SJCRH30 (cell line): ENCODE measurements at places on chromosomes 2 and 18. TPM values are rescaled to one million over a fixed set of nuclear protein-coding genes. Genes with fewer than 3 reads are reported as not detected.

- no peak for DNase-seq
These were observed 62.8 kb downstream of the EFEMP1 start for GRCh38 chr2:55860832-55861231.

CFC1 gene
- total RNA-seq = not detected in 2 replicates

GRCh38 chr2:140273958-140274357, 1493.8 kb upstream of the NXPH2 start:
- no peak for DNase-seq

- no peak for DNase-seq
These were observed 24.9 kb downstream of the MTCL1 start for GRCh38 chr18:8730080-8730827.

DNA sequence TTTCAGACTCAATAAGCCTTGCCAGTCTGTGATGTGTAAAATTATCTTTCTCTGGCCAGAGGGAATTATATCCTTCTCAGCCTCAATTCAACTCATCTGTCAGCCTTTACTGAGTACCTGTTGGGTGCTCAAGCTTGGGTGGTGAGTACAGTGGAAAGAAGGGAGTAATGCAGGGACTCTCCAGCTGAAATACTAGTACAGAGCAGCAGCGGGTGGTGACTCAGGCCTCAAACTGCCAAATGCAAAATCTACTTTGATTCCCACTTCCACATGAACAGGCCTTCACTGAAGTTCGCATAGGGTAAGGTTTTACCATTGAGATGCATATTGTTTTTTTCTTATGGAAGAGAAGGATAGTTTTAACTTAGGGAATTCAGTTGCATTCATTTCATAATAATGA, 326.8 kb downstream of the LRRTM1 start:
- DNase-seq = no peak

SULT1C4 gene
- 1.6 and 2.4 TPM in 2 replicates for total RNA-seq

DNA sequence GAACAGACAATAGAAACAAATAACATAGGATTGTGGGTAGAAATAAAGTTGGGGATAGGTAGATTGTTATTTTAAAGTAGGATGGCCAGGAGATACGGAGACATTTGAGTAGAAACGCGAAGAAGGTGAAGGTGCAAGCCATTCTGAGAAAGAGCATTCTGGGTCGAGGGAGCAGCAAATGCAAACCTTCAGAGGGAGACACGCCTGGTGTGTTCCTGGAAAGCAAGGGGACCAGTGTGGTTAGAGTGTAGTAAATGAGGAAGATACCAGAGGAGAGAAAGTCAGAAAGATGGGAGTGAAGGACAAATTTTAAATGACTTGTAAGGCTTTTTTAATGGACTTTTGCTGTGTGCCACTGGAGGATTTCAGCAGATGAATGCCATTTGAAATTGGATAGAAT, 1.7 kb downstream of the CYP20A1 start:
- no peak for DNase-seq

- no peak for DNase-seq
These were observed 67.3 kb downstream of the MYO5B start for GRCh38 chr18:50127516-50128210.

DNA sequence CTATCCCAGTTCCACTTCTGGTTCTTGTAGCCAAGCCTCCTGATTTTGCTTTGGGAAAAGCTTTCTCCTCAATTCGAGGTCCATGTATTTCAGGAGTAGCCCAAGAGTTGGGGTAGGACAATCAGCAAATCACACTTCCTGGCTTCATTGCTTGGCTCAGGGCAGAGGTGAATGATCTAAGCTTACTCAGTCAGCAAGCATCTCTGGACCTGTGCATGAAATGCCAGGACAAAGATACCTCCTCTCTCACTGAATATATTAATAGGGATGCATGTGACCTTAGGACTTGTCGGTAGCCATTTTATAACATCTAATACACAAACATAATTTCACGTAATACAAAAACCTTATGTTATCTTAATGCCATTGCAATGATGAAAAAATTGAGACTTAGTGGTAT, 373.1 kb downstream of the TGIF1 start:
- no peak for DNase-seq

CD8B2 gene
- total RNA-seq = not detected in 2 replicates

- no peak for DNase-seq
These were observed 337.1 kb upstream of the SETBP1 start for GRCh38 chr18:44343570-44343969.

GDF7 gene
- 0.02 and 0.03 TPM in 2 replicates for total RNA-seq

DNA sequence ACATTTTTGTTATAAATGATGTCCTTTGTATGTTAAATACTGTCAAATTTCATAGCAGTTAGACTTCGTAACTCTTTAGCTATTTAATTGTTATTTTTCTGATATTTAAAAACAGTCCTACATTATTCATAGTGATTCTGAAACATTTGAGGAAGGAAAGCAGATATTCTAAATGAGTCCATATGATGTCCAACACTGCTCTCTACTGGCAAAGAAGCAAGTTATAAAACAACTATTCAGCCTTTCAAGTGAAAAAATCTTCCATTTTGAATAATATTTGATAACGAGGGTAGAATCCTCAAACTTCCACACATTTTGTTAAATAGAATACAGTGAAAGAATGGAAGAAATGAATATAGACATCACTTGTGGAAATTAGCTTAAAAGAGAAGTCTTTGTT, 220.8 kb downstream of the GULP1 start:
- DNase-seq = peak; percentile 92

SERPINB11 gene
- total RNA-seq = not detected in 2 replicates

DNA sequence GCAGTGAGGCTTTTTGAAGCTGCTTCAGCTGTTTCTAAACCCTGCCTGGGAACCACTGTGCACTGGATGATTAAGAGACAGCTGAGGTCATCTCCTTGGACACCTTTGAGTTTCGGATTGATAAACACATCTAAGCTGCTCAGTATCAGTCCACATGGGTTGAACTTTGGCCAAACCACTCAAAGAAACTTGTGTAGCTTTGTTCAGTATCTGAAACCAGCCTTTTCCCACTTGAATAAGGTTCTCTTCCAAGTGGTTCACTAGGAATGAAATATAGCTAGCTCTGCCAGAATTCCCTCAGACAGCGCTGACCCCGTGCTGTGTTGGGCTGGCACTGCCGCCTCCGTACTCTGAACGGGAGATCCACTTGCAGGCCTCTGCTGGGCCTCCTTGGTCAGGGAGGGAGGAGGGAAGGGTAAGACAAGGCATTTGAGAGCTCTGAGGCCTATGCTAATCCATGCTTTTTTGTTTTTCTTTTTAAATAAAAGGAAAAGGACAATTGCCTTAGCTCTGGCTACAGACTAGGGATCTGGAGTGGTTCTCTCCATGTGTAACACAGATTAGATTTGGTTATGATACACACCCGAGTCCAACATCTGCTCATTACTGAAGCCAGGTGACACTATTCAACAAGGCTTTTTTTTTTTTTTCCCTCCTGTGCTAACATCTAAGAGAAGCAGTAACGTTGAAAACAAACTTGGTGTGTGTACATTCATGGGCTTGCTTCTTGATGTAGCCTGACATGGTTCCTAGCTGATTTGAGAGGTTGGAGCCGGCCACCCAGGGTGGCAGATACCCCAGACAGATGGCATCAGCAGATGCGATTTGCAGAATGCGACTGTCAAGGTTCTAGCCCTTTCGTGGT, 67.7 kb downstream of the NCK2 start:
- DNase-seq = peak; percentile 72

GRCh38 chr2:73984922-73985307, 205 bp downstream of the TET3 start:
- DNase-seq = peak; percentile 47

DNA sequence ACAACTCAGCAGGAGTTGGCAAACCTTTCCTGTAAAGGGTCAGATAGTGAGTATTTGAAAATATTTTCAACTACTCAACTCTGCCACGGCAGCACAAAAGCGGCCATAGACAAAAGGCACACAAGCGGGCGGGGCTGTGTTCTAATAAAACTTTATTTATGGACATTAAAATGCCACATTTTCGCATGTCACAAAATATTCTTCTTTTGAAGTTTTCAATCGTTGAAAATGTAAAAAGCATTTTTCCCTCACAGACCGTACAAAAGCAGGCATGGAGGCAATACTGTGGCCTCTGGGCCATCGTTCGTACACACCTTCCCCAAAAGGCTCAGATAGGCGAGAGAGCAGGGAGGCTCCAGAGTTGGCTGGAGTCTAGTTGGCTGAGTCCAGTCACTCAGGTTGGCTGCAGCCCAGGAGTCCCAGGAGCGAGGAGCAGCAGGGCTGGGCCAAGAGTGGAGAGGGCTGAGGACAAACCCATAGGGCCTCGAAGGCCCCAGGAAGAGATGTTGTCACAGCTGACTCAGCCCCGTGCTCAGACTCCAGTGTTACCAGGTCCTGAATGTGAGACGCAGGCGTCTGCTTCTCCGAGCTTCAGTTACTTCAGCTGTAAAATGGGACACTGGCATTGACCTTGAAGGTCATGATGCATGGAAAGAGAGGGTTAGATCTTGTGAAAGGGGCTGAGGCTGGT, 42.5 kb downstream of the SDC1 start:
- no peak for DNase-seq

GRCh38 chr2:196314780-196315179, 143.4 kb upstream of the STK17B start:
- no peak for DNase-seq

DNA sequence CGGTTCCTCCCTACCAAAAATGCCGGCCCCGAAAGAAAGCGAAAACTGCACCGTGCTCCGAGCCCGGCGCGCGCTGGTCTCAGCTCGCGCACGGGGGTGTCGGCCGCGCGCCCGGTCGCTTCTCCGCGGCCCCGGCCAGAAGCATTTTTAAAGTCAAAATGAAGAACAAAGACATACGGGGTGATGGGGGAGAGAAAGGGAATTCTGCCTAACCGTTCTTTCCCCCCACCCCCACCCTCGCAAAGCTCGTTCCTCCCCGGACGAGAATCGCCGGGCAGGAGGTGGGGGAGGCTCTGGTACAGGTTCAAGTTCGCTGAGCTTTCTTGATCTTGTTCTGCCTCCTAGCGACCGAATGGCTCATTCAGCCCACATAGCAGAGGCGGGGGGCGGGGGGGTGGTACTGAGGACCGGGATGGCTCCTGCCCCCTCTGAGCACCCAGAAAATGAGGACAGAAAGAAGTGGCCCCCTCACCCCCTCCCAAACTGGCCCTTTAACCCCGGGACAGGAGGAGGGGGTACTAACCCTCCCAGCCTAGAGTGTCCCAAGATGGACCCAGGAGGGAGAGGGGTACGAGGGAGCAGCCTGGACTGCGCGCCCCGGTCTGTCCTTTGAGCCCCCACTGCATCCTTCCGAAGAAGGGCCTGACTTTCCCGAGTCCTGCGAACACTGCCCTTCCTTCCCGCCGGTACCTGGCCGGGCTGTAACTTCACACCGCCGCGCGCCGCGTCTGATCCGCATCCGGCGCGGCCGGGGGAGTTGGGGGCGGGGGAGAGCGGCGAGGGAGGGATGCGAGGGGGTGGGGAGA, 3.1 kb downstream of the BCL11A start:
- DNase-seq = peak; percentile 90

GRCh38 chr2:147365622-147366021, 479.2 kb upstream of the ACVR2A start:
- no peak for DNase-seq

SIX3 gene
- total RNA-seq = 1.8 and 2.0 TPM in 2 replicates
